DMS153 (cell line): ENCODE measurements at places on chromosomes 12 and 14.

DNA sequence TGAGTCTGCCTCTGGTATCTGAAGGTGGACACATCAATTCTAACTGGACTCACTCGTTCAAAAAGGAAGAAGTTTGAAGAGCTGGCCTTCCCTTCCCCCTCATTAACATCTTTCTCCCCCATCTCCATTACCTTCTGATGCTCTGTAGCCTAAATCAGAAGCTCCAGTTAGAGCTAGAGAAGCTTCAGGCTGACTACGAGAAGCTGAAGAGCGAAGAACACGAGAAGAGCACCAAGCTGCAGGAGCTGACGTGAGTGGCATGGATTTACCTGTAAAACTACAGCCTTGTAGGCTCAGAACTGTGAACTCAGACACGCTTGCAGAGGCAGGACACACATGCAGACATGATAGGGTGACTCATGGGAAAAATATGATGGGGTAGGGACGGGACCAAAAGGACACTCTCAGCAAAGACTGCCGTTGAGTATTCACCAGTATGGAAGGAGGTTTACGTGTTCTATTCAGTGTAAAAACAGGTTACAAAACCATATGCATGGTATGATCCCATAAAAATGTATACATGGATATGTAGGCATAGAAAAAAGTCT, 14.3 kb upstream of the PIP4K2C start:
- DNase-seq, result no peak

DNA sequence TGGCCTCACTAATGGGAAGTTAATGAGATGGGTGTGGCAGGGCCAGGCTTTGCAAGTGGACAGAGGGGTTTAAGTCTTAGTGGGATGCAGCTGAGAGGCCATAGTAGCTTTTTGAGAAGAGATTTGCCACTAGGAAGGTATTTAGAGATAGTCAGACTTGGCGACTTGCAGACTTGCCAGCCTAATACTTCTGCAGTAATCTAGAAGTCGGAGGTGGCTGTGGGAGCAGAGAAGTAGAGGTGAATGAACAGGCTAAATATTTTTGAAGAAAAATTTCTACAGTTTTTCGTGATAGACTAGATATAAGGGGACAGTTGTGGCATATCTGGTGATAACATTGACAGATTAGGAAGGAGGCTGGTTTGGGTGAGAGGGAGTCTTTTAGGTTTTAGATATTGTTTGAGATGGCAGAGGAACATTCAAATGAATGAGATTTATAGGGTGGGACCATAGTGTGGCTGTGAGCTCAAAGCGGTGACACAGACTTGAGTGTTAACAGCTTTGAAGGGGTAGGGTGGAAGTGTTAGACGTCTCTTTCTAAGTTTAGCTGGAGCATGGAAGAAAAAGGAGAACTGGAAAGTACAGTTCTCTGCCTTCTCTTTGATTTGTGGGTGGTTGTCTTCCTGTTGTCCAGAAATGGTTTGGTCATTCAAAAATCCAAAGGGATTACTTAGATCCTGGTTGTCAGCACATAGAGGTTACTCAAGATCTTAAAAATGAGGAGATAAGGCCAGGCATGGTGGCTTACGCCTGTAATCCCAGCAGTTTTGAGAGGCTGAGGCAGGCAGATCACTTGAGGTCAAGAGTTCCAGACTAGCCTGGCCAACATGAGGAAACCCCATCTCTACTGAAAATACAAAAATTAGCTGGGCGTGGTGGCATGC, 44.9 kb downstream of the MAPKAPK5 start:
- DNase-seq, result no peak

GRCh38 chr12:6943389-6943721, 261 bp upstream of the RNU7-1 start:
- peak; percentile 86 for DNase-seq

DNA sequence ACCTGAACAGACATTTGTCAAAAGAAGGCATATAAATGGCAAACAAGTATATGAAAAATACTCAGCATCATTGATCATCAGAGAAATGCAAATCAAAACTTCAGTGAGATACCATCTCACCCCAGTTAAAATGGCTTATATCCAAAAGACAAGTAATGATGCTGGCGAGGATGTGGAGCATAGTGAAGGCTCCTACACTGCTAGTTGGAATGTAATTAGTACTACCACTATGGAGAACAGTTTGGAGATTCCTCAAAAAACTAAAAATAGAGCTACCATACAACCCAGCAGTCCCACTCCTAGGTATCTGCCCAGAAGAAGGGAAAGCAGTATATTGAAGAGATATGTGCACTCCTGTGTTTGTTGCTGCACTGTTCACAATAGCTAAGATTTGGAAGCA, 146.1 kb downstream of the TGFB3 start:
- DNase-seq, result no peak

DNA sequence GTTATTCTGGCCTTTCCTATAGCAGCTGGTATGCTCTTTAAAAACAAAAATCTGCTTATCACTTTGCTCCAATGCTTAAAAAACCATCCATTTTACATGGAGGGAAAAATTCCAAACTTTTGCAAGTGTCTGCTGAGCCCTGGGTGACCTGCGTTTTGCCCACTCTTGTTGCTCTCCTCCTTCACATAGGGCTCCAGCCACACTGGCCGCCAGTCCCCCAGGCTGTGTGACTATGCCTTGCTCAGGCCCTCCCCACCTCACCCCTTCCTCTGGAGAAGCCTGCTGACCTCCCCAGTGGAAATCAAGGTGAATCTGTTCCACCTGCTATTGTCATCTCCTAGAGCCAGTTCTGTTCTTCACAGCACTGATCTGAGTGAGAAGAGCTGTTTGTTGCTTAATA, 126.9 kb downstream of the SLC25A47 start:
- DNase-seq, result no peak

GRCh38 chr12:88934163-88934747, 354.0 kb upstream of the KITLG start:
- no peak for DNase-seq

DNA sequence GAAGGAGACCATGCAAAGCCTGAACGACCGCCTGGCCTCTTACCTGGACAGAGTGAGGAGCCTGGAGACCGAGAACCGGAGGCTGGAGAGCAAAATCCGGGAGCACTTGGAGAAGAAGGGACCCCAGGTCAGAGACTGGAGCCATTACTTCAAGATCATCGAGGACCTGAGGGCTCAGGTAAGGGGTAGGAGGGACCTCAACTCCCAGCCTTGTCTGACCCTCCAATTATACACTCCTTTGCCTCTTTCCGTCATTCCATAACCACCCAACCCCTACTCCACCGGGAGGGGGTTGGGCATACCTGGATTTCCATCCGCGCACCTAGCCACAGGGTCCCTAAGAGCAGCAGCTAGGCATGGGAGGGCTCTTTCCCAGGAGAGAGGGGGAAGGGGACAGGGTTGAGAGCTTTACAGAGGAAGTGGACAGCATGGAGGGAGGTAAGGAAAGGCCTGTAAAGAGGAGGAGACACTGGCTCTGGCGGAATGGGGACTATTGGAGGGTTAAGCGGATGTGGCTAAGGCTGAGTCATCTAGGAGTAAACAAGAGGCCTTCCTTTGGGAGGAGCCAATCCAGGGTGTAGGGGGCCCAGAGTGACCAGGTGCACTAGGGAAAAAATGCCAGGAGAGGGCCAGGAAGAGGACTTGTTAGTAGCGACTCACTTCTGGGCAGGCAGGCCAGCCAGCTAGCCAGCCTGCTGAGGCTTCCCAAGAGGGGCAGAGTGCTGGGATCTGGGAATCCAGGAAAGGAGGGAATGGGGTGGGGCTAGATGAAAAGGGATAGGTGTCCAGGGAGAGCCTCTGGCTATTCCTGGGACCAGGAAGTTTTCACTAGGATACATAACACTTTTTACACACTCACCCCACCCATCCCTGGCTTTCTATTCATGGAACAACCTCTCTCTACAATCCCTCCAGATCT, 754 bp downstream of the KRT18 start:
- DNase-seq, result peak; percentile 88

- no peak for DNase-seq
Observed at GRCh38 chr12:66539431-66539830, 139.4 kb downstream of the GRIP1 start.

GRCh38 chr14:75442642-75443041, 14.8 kb downstream of the JDP2 start:
- no peak for DNase-seq

GRCh38 chr14:75859746-75860145, 122.0 kb downstream of the TGFB3 start:
- no peak for DNase-seq

- no peak for DNase-seq
Observed at GRCh38 chr14:103023881-103024473, 33.4 kb downstream of the CDC42BPB start.

DNA sequence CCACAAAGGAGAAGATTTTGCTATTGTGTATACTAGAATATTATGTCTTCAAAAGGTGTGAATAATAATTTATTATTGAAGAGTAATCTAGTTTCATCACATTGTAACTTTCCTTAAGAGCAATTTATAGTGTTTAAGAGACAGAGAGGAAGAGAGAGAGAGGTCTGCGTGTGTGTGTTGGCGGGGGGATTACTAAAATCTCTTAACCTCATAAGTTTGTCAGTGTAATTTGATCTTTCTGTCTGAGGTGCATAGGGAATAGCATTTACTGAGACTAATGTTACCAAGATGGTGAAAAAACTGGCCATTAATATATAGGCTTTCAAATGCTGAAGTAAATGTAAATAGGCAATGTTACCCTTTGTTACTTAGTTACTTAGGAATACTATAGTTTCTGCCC, 48.2 kb upstream of the BTG1 start:
- no peak for DNase-seq

DNA sequence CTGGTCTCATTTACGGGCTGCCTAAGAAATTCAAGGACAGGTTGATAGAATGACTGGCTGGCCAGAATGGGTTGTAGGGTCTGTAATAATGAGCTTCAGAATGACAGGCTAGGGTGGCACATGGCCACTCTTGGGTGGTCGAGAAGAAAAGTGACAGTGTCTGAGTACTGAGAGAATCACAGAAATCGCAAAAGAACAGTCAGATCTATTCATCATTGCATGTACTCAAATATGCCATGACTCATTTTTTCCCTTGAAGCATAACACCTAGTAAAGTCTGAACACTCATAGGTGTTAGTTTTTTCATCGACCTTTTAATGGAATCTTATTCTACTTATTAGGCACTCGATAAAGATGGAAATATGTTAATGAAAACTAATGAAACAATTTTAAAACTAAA, 37.8 kb upstream of the SEL1L start:
- DNase-seq, result no peak

- no peak for DNase-seq
Observed at GRCh38 chr12:12254553-12254952, 12.3 kb downstream of the LRP6 start.
